ENCODE measurements at places on chromosomes 1 and 21.

GRCh38 chr1:204741440-204741839 is 55.9 kb upstream of the LRRN2 start:
- no peak for DNase-seq

- DNase-seq, result no peak
These were observed 789 bp upstream of the GALE start for GRCh38 chr1:23801338-23801748.

DNA sequence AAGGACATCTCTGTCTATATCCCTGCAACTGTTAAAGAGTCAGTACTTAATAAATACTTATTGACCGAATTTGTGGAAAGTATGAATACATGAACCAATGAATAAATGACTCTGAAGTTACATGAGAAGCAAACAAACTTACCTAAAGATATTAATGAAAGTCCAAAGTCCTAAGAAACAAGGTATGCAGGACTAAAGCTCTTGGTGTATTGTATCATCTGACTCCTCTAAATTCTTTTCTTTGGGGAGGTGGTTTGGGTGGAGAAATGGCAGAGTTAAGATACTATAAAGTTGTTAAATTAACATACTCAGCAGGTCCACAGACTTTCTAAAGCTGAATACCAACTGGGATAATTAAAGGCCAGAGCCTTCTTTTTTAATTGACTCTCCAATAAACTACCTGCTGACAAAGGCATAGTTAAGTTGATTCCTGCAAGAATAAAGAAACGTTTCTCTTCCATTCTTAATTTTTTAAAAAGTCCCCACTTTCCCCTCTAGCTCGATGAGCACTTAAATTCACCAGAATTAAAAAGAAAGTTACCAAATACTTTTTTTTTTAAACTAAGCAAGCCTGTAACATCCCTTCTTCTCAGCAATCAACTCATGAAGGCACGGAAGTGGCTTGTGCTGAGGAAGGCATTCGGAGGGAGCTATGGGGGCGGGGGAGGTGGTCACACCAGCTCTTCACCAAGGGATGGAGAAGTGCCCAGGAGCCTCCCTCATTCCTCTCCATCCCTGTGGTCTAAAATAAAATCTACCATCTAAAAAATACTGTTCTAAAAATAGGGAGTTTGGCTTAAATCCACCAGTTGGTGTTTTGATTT is 61.1 kb downstream of the GADD45A start:
- DNase-seq, result no peak

DNA sequence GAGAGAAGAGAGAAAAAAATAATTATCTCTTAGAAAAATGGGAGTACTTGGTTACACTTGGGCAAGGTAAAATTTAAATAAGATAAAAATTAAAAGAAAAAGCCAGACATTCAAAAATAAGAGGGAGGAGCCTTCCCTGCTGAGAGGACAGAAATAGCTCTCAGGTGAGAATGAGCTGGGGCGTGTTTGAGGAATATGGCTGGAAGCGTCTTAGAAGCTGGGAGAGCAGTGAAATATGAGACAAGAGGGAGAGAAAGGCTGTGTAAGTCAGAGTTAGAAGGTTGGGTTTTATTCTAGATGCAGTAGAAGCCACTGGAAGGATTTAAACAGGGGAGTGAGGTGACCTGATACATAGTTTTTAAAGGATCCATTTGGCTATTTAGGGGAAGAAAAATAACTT is 154.2 kb upstream of the L1TD1 start:
- no peak for DNase-seq

- DNase-seq, result no peak
These were observed 259.1 kb upstream of the USP24 start for GRCh38 chr1:55474168-55474786.

- DNase-seq, result no peak
These were observed 43.3 kb downstream of the TP73 start for GRCh38 chr1:3695326-3696217.

GRCh38 chr1:8107897-8108296 is 81.8 kb upstream of the ERRFI1 start:
- no peak for DNase-seq

- peak; percentile 60 for DNase-seq
These were observed 17.9 kb upstream of the ETV3 start for GRCh38 chr1:157156058-157156541.

DNA sequence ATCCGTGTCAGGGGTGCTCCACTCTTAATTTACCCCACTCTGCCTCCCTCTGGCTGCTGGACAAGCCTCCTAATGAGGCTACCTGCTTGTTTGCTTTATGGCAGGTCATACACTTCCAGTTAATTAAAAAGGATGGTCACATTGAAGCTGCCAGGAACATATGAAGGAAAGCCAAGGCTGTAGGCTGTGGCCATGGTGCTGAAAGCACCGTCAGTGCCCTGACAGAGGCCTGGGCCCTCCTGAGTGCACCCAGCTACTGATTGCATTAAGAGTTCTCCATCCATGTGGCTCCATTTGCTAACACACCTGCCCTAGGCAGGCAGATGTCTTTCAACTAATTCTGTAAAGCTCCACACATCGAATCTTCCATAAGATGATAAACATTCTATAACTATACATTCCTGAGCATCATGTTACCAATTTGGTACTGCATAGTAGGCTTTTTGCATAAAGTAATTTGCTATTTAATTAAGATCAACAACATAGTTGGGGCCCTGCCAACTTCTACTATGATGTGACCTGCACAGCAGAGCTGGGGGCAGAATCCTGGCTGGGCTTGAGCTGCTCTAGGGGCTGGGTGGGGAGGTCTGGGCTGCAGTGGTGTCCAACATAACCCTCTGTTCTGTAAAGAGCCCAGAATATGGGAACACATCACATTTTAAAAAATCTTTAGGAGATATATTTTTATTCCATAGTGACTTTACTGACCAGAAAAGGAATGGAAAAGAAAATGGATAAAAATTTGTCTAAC is 224.8 kb downstream of the SIPA1L2 start:
- no peak for DNase-seq

DNA sequence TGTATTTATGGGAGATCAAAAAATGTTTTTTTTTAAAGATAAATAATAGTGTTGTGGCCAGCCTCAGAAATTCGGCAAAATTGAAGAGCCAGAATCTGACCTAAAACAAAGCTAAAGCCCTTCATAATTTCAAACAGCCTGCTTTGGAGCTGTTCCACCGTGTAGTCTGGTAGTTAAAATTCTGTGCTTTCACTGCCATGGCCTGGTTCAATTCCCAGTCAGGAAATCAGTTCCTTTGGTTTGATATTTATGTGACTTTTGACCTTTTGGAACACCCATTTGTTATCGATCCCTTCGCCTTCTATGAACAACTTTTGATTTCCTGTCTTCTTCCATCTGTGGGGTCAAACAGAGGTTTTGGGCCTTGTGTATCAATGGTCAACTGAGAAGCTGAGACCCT is 179.8 kb downstream of the HFM1 start:
- no peak for DNase-seq

DNA sequence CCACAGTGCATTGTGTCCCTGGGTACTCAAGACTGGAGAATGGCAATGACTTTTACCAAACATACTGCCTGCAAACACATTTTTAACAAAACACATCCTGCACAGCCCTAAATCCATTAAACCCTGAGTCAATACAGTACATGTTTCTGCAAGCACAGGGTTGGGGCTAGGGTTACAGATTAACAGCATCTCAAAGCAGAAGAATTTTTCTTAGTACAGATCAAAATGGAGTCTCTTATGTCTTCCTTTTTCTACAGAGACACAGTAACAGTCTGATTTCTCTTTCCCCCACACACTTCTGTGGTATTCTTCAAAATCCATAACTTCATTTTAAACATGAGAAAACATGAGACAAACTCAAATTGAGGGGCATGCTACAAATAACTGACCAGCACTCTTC is 13.9 kb downstream of the BMP8A start:
- DNase-seq, result no peak

DNA sequence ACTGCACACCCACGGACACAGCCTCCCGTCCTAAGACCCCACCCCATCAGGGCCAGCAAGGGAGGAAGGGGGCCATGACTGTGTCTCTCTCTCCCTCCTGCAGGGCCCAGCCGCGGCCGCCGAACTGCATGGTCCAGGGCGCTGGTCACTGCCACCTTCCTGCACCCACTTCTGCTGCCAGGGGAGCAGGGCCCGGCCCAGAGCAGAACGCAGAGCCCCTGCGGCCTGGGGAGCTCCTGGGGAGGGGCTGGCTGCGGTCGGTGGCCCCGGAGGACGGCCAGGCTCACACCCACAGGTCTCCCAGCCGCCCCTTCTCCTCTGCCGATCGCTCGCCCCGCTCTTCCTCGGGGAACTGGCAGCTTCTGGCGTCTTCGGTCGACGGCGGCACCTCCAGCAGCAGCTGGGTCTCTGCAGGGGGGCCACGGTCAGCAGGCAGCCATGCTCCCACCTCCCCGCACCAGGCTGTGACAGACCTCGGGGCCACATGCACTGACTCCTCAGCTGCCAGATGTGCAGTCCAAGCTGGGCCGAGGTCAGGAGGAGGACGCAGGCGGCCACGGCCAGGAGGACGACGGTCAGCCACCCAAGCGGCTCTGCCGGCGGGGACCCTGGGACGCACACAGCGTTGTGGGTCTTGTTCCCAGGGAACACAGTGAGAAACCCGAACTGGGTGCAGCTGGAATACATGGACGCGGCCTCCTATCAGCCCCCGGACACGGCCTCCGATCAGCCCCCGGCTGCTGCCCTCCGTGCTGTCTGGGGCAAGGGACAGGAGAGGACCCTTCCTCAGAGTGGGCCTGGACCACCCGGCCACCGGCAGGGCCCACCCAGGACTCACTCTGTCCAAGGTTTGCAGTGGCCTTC is 2.6 kb downstream of the TNFRSF18 start:
- no peak for DNase-seq

GRCh38 chr1:242448910-242449645 is 75.4 kb downstream of the PLD5 start:
- no peak for DNase-seq

- no peak for DNase-seq
These were observed 24.2 kb upstream of the TBX15 start for GRCh38 chr1:119012383-119012782.

GRCh38 chr1:21289700-21290545 is at the start of gene ECE1:
TSS of gene ECE1 (minus strand) at chr1:21290463. CDS start at chr1:21290414, 49 bp downstream.
- no peak for DNase-seq

- DNase-seq, result peak; percentile 94
These were observed 31.6 kb upstream of the PPP1R15B start for GRCh38 chr1:204443260-204443619.

- DNase-seq, result no peak
These were observed 77.6 kb downstream of the DDX20 start for GRCh38 chr1:111833334-111833733.

GRCh38 chr1:230104395-230105244 is 37.6 kb downstream of the GALNT2 start:
- DNase-seq, result peak; percentile 94

GRCh38 chr1:11948822-11949458 is 14.4 kb downstream of the PLOD1 start:
- no peak for DNase-seq

GRCh38 chr1:66993076-66993475 is 60.9 kb downstream of the SLC35D1 start:
- DNase-seq, result no peak

DNA sequence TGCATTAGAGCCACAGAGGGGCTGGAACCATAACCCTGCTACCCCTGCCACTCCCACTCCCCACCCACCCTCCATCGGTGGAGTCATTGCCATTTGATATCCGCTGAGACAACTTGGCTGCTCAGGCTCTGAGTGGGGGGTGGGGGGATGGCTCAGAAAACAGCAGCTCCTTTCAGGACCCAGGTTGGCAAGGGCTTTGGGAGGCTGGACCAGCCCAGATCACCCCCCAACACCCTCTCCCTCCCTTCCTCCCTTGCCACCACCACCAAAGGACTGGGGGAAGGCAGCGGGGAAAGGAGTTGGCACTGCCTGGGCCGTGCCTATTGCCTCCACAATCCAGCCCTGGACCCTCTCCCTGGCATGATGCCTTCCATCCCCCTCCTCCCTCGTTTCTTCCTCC is 1.7 kb downstream of the KCNJ10 start:
- no peak for DNase-seq

DNA sequence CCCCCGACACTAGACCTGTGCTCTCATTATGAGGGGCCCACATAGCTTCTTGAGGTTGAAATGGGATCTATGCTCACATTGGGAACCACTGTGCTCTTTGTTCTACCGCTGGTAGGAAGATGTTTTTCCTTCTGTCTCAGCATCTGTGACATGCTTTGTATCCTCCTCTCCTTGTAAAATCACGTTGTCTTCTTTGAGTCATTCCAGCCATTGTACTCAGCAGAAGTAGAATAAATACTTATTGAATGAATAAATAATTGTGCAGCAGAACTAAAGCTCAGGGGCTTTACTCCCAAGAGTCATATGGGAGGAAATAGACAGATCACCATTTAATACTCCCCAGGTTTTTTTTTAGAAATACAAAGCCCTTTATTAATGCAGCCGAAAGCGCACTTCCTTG is 66.3 kb upstream of the EDEM3 start:
- no peak for DNase-seq

DNA sequence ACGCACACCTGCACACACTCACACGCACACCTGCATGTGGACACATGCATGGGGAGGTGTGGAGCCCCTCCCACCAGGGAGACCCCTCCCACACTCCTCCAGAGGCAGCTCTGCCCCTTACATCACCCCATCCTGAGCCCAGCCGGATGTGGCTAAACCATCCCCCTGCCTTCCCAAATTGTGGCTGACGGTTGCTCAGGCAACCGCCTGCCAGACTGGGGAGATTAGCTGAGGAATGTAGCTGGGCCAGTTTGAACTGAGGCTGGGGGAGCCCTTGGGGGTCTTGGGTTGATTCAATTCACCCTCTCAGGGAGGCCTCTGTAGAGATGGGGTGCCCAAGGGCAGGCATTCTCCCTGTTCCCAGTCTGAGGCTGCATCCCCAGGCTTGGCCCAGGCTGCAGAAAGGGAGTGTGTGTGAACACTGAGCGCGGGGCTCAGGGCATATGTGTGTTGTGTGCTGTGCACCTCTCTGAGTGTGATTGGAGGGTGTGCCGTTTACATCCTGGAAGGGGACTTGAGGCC is 12.9 kb downstream of the PTPRU start:
- no peak for DNase-seq

- no peak for DNase-seq
These were observed 15.1 kb downstream of the RNF19B start for GRCh38 chr1:32949519-32949918.

- no peak for DNase-seq
These were observed 9.7 kb upstream of the FTCD start for GRCh38 chr21:46165098-46165497.

GRCh38 chr1:41411229-41411628 is 50.0 kb downstream of the FOXO6 start:
- no peak for DNase-seq

DNA sequence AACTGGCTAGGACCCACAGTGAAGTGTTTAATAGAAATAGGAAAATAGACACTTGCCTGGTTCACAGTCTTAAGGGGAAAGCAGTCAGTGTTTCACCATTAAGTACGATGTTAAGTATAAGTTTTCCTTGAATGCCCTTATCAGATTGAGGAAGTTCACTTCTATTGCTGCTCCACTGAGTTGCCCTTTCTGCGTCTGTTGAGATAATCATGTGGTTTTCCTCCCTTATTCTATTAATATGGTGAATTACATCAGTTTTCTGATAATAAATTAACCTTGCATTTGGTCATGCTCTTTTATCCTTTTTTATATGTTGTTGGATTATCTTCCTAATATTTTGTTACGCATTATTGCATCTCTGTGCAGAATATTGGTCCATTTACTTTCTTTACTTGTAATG is 21.4 kb downstream of the UTS2 start:
- no peak for DNase-seq

GRCh38 chr1:23177438-23178380 is 9.1 kb upstream of the LUZP1 start:
- DNase-seq, result peak; percentile 71
